ENCODE measurements at places on chromosomes 13 and 19.

DNA sequence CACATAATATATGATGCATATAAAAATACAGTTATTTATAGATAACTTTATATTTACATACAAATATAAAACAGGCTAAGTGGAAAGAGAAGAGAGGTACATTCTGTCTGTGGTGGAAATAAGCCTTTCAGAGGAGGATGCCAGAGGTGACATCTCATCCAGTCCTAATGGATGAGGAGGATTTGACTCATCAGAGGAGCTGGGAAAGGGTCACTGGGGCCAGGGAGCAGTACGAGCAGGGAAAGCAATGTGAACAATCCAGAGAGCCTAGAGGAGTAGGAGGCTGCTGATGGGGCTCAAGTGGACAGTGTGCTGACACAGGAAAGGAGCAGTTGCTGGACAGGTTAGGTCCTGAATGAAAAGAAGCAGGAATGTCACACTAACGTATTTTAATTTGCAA, 18.6 kb downstream of the NALCN start:
- DNase-seq, result no peak

GRCh38 chr19:6577476-6578125, 13.3 kb downstream of the CD70 start:
- DNase-seq, result peak; percentile 46

DNA sequence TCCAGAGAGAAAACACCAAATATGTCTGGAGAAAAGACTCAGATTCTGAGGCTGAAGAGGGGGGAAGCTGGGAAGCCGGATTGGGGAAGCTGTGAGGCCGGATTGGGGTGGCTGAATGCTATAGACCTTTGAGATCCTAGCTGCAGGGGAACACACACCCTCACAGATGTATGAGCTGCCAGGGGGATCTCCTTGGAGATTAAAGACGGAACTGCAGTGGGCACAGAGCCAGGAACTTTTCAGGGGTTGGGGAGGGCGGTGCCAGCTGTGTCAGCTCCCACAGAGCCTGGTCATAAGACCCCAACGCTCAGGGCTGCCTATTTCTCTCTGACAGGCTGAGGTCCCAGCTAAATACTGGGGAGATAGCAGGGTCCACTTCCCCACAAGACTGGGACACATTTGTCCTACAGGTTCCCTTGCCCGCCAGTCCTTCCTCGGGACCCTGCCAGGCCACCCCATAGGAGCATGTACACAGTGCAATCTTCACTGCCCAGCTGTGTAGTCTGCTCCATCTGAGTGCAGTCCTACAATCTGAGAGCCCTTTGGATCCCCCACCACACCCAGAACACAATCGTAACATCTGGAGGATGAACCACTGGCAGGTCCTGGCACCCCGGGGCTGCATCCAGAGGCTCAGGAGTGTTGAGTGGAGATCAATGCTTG, 1893.9 kb downstream of the PCDH9 start:
- no peak for DNase-seq

GRCh38 chr13:51818781-51819511, 15.0 kb upstream of the DHRS12 start:
- no peak for DNase-seq

- no peak for DNase-seq
Measured at GRCh38 chr13:23991119-23991518, 93.8 kb upstream of the C1QTNF9B start.

GRCh38 chr19:35851213-35852028, 883 bp downstream of the NPHS1 start:
- no peak for DNase-seq

GRCh38 chr13:59861676-59862075, 302.1 kb downstream of the DIAPH3 start:
- DNase-seq, result no peak

DNA sequence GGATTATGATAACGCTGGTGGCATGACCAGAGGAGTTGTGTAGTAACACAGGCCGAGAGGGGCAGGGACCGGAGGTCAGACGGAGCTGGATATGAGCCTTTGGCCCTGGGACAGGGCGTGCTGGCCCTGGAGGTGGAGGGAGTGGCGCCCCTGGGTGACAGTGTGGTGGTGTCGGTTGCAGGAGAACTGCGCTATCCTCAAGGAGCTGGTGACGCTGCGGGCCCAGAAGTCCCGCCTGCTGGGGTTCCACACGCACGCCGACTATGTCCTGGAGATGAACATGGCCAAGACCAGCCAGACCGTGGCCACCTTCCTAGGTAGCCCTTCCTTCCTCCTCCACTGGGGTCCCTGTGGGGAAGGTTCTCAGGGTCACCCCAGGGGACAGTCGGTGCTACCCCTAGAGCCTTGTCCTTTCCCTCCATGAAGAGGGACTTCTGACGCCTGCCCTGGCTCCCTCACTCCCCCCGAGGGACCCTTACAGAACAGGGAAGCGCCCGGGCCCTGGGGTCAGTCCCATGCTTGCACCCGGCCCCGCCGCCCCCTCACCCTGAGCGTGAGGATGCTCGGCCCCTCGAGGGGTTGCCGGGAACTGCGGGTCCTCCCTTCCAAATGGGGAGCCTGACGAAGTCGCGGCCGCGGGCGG, 12.8 kb upstream of the ZNF554 start:
- no peak for DNase-seq

DNA sequence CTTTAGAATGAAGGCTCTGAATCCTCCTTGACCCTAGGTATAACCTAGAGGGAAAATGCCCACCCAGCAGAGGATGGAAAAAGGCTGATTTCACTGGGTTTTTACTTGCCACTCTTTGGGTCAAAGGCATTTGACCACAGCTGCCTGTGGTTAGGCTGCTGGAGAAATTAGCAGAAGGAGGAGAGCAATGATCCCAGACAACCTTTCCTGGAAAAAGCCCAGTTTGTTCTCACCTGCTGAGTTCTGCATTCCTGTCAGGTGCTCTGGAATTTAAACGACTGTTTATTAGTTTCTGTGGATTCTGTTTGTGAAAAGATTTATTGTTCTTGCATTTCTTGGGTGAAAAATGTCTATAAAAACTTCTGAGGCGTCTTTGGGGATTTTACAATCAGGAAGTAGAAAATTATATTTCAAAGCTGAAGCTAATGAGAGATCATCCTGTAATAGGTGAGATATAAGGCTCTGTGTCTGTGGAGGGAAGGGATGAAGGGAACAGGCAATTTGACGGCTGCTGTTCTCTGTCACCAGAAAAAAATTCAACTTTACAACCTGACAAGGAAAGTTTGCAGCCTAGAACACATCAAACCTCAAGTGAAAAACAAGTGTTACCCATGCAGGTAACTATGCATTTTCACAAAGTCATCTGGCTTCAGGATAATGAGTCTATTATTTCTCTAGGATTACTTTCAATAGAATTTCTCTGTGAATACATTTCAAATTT, 519.7 kb downstream of the DIAPH3 start:
- no peak for DNase-seq

DNA sequence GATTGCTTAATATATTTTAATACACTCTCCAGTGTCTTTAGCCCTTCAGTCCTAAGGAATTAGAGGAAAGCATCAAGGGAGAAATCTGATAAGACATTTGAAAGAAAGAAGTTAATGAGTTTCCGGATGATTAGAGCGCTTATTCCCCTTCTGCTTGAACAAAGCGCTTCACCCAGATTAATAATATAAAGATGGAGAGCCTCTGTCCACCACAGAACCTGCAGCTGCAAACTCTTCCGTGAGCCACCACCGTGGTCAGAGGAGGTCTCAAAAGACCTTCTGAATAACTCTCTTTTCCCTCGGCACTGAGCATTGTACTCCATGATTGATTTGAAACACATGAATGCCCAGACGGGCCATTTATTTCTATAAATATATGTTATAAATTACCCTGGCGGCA, 14.2 kb upstream of the TUBGCP3 start:
- no peak for DNase-seq

DNA sequence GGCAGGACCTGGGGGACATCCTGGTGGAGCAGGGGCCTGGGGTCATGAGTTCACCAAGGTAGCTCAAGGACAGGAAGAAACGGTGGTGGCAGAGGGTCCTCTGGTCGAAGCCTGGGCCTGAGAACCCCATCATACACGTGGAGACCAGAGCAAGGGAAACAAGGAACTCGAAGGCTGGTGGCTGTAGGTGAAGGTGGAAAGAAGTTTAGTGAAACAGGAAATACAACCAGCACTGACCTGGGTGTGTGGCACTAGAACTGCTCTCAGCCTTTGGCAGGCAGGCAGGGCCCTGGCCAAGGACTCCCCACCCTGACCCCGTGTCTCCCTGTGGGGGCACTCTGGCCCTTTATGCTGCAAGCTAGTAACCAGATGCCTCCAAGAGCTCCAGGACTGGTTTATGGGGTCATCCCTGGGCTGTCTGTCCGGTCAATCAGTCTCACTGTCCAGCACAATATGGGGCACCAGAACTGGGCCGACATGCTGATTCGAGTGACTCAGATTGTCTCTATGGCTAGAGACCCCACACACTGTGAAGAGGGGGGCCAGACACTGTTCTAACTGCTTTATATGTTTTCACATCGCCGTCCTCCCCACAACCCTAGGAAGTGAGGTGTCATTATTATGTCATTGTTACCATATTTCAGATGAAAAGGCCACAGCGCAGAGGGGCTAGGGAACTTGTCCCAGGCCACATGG, 3.8 kb downstream of the COX6B2 start:
- DNase-seq, result no peak

DNA sequence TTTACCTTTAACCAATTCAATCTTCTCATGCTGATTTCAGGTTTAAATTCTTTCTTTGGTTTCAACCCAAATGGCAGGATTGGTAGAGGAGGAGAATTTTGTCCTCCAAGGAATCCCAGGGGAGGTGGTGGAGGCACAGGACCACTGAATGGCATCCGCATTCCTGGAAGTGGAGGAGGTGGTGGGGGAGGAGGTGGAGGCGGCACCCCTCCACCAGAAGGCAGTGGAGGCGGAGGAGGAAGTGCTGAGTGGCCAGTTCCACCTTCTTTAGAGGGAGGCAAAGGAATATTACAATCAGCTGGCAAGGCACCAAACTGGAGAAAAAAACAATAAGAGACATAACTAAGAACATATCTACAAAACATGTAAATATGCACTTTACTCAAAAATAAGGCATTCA, 192.9 kb downstream of the DIAPH3 start:
- DNase-seq, result no peak

DNA sequence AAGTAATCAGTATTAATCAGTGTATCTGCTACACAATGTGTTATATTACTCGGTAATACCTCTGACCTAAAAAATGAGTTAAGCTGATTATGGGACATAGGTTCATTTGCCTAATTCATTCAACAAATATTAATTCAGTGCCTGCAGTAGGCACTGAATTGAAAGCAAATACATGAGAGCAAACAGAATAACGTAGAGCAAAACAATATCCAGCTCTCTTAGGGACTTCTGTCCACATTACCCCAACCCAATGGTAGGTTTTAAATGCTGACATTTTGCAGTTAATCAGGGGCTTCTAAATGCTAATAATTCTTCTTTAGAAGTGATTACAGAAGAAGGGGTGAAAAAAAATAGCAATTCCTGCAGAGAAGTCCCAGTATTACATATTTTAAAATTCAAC, 4.9 kb downstream of the RCBTB2 start:
- DNase-seq, result no peak

DNA sequence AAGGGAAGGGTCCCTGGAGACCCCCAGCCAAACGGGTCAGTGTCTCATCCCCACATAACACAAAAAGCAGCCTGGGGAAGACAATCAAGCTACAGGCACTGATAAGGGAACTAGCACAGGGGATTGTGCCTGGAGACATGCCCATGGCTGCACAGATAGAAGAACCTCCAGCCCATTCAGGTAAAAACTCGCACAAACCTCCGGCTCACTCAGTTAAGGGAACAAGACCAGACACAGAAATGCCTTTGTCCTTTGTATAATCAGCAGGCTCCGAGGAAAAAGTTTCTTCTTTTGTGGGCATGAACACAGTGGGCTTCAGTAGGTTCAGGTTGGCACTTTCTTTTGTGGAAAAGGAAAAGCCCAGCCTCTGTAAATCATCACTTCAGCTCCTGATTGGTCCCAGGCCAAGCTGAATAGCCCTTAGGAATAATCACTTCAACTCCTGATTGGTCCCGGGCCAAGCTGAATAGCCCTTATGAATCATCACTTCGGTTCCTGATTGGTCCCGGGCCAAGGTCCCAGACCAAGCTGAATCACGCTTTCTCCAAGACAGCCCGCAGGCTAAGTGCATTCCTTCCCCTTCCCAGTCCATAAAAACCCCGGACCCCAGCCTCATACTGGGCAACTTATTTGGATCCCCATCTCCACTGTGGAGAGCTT, 5.0 kb upstream of the ZNF230 start:
- no peak for DNase-seq

Measured in activated CD4-positive, alpha-beta memory T cell treated with anti-CD3 and anti-CD28 coated beads, Interleukin-2, amount 10 ng/mL, durations not matched to agents 7 days and 5 days (primary cell).